ENCODE measurements at places on chromosomes 2 and 18.

DNA sequence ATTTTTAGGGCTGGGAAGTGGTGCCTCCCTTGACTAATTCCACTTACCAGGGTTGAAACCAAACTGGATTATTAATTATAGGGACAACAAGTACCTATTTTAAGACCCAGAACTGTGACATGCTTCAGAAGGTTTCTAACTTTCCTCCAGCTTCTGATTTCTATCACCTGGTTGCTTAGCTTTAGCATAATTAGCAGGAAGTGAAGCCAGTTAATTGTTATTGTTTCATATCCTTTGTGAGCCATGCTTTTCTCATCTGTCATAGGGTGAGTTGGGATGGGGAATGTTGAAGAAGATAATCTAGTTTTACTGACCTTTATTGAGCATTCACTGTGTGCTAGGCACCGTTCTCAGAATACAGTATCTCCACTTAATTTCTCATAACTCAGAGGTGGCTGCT is 3.2 kb downstream of the YPEL5 start:
- DNase-seq = no peak

DNA sequence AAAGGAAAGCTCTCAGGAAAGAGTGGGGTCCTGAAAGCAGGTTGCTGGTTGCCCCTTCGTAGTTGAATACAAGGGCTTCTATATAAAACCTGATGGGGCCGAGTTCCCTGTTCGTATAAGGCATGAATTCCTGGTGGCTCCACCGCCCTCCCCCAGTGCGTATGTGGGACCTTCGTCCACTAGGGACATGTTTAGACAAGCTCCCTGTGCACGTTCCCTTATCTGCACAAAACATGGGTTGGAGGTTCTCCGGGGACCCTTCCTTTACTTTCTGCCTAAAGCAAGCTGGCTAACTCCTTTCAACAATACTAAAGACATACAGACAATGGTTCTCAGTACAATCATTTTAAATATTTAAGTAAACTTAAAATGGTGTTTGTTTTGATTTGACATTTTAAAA is 8.0 kb downstream of the CLUL1 start:
- no peak for DNase-seq

DNA sequence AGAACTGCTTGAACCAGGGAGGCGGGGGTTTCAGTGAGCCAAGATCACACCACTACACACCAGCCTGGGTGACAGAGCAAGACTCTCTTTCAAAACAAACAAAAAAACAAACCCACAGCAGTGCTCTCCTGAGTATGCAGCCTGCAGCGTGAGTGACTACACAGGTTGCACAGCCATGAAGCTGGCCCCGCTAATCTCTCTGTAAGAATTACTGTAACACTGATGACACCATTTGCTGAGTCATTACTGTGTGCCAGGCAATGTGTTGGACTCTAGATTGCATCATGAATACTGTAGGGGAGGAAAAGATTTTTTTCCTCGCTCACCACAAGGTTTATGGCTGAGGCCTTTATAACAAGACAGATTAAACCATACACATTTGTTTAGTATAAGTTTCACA is 118.6 kb upstream of the ATP8B1 start:
- no peak for DNase-seq

- no peak for DNase-seq
Observed at GRCh38 chr2:41717839-41718238, 330.0 kb upstream of the PKDCC start.
